T-helper 2 cell (primary cell): ENCODE measurements at places on chromosomes 6 and 20.
A peak's percentile ranks its signal among the peaks of the same experiment; 100 is the strongest.

- DNase-seq = no peak
Measured at GRCh38 chr6:83960664-83961063, 72.9 kb upstream of the MRAP2 start.

DNA sequence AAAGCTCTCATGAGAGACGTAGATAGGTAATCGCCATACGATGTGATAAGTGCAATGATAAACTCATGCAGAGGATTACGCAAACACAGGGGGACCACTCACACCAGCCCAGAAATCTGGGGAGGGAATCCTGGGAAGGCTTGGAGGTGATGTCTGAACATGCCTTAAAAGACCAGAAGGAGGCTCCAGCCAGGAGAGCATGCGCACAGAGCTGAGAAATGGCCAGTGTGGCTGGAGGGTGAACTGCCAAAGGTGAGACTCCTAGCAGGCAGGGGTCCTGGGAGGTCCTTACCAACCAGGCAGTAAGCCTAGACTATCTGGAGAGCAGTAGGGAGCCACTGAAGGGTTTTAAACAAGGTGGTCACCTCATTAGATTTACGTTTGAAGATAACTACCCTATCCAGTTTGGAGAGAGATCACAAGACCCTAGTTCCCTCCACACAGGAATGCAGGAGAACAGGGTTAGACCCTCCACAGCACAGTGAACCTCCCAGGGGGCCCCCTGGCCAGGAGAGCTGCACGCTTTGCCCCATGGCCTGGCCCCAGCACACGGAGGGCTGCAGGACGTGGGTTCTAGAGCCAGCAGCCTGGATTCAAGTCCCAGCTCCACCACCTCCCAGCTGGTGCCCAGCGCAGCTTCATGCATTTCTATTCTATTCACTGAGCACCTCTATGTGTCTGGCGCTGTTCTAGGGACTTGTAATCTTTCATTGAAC lies 13.1 kb downstream of the MDFI start:
- no peak for DNase-seq

DNA sequence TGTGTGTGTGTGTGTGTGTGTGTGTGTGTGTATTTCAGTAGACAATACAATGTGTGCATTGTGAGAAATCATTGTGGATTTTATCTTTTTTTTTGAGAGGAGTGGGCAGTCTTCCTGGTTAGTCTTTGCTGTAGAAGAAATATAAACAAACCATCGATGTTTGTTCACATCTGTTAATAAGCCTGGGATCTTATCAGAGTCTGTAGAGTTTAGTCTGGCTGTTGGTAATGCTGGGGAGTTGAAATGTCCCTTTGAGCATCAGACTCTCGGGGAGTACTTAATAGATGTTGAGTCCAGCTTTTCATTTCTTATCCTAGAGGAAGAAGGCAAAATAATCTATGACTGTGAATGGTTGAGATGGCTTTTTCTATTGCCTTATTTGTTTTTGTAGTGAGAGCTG lies 96.6 kb upstream of the SUPT3H start:
- no peak for DNase-seq

- no peak for DNase-seq
Measured at GRCh38 chr20:36672991-36673390, 27.0 kb upstream of the SLA2 start.

- peak; percentile 73 for DNase-seq
Measured at GRCh38 chr20:49823152-49823847, 10.7 kb downstream of the SLC9A8 start.

- DNase-seq = no peak
Measured at GRCh38 chr6:139569566-139569965, 195.1 kb upstream of the CITED2 start.

DNA sequence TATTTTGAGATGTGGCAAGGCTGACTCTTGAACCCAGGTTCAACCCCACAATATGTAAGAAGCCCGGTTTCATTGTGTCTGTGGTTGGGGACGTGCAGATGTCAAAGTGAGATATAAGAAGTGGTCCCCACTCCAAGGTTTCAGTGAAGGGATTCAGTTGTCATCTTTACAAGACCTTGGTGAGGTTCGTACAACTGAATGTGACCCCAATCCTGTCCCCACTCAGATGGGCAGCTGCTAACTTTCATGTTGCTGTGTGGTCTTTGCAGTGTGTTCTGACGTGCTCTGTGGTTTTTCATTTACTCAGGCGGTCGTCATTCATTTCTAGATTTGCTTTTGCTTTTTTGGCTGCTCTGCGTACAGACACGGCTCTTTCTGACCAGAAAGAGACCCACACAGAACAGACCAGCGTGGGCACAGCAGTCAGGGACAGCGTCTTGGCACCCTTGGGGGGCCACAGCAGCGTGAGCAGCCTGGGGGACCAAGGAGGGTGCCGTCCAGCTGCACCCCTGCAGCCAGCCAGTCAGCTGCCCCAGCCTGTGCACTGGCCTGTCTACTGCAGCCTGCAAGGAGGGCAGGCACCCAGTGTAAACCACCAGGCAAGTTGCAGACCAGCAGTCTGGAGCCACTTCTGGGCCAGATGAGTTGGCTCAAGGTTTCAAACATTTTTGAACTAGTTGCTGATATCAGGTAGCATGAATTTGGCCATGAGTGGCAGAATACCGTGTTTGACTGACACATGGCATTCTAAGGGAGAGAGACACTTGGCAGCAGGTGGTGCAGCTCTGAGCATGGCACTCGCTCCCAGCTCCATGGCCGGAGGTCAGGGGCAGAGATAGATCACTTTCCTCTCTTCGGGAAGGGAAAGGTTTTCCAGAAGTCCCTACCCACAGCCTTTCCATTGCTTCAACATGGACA lies 49.4 kb upstream of the IRF4 start:
- DNase-seq = no peak

GRCh38 chr20:4434681-4435080 lies 287.0 kb upstream of the PRND start:
- DNase-seq = no peak

- DNase-seq = no peak
Measured at GRCh38 chr6:80541181-80541580, 434.7 kb downstream of the BCKDHB start.

- no peak for DNase-seq
Measured at GRCh38 chr6:4550227-4550597, 226.0 kb upstream of the CDYL start.

GRCh38 chr6:150142670-150143515 lies at the start of gene PPP1R14C:
Gene PPP1R14C, plus strand, starts transcription at chr6:150143044. Its CDS starts 149 bp downstream, at chr6:150143193.
- no peak for DNase-seq

DNA sequence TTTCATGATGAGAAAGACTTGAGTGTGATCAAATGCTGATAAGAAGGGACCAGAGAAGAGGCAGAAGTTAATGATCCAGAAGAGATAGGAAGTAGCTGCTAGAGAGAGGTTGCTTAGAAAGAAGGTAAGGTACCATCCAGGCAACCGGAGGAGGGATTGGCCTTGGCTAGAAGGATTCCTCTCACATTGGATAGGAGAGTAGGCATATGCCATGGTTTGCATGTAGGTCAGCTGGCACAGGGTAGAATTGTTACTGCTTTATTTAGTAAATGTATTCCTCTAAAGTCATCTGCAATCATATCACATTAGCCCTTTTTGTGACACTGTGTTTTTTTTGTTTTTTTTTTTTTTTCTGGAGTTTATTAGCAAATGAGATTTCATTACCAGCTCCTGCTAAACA lies 580.9 kb upstream of the FLRT3 start:
- DNase-seq = no peak
